ENCODE measurements at places on chromosomes 6 and 20.
A peak's percentile ranks its signal among the peaks of the same experiment; 100 is the strongest.

GRCh38 chr20:62433658-62434497 lies 6.5 kb upstream of the RBBP8NL start:
- no peak for DNase-seq

GRCh38 chr6:61558796-61559195 lies 727.2 kb downstream of the KHDRBS2 start:
- no peak for DNase-seq

GRCh38 chr6:98136333-98136732 lies 698.0 kb upstream of the POU3F2 start:
- no peak for DNase-seq

GRCh38 chr6:105872249-105872648 lies 213.9 kb upstream of the PRDM1 start:
- peak; percentile 24 for DNase-seq

DNA sequence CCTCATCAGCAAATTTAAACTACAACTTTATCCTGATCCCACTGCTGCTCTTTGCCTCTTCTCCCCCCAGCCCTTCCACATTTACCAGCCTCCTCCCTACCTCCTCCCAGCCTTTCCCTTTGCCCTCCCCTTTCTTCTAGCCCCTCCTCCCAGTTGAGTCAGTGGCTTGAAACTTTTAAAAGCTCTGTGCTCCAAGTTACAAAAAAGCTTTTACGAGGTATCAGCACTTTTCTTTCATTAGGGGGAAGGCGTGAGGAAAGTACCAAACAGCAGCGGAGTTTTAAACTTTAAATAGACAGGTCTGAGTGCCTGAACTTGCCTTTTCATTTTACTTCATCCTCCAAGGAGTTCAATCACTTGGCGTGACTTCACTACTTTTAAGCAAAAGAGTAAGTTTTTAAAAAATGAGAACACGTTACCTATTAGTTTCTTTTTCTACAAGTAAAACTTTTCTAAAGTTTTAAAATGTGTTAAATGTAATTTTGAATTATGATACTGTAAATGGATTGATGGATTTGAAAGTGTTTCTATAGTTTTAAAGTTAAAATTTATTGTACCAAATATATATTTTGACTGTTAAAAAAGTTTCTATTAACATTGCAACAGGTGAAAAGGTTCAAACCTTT lies at the start of gene GJA1:
TSS of gene GJA1 (plus strand) at position 203 of the 626 bp plus-strand sequence. CDS start 11,202 bp downstream, outside the sequence.
- DNase-seq: peak; percentile 58

GRCh38 chr6:134261766-134262165 lies 56.1 kb downstream of the SGK1 start:
- DNase-seq: no peak

GRCh38 chr6:16564436-16564835 lies 196.8 kb downstream of the ATXN1 start:
- no peak for DNase-seq

- no peak for DNase-seq
These were observed 126.7 kb upstream of the NEDD9 start for GRCh38 chr6:11358904-11359830.

GRCh38 chr6:100420711-100421110 lies 44.0 kb downstream of the SIM1 start:
- no peak for DNase-seq

Data from AG09309 (cell line).